ENCODE measurements at places on chromosomes 6 and 20.
A peak's percentile ranks its signal among the peaks of the same experiment; 100 is the strongest.

DNA sequence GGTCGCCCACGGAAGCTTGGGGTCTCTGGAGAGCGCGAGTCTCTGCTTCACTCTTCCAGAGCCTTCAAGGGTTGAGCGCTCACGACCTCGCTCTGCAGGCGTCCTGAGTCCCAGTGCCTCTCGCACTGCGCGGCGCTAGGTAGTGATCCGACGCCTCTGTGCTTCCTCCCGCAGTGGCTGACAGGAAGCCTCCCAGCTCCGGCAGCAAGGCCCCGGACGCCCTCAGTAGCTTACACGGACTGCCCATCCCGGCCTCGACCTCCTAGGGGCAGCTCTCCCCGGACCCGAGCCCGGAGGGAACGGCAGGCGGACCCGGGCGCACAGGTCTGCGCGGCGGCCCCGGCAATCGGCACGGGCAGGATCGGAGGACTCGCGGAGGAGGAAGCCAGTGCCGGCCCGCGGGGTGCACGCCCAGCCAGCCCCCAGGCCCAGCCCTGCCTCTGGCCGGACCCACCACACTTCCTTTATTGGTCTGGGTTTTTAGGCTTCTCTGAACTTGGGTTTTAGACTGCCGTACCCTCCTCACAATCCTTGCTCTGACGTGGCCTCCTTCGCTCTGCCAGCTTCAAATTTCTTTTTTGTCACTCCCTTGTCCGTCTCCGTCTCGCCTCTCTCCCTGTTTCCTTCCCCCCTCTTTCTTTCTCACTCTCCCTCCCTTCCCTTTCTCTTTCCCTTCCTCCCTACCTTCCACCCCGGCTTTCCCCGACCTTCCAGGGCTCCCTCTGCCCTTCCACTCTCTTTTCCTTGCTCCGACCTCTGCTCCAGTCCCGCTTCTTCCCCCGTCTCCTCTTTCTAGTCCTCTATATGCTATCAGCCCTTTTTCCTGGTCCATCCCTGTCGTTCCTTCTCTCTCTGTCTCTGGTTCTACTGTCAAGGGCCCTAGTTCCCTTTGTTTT is 9.1 kb downstream of the PAX1 start:
- no peak for DNase-seq

GRCh38 chr20:5065879-5066383 is 53.8 kb downstream of the PCNA start:
- DNase-seq = no peak

GRCh38 chr6:35487658-35488516 is 9.0 kb downstream of the TEAD3 start:
- no peak for DNase-seq

DNA sequence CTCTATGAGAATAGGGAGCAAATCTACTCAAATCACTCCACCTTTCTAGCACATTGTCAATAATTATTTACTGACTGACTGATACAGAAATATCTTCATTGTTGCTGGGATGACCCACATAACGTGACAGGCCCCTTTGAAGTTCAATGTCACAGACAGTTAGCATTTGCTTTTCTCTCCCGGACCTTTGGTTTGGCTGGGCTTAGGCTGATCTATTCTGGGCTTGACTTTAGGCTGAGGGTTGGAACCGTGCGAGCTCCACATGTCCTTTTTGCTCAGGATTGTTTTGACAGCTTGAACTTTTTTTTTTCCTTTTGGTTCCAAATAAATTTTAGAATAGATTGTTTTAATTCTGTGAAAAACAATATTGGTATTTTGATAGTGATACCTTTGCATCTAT is 12.0 kb downstream of the ULBP3 start:
- no peak for DNase-seq

DNA sequence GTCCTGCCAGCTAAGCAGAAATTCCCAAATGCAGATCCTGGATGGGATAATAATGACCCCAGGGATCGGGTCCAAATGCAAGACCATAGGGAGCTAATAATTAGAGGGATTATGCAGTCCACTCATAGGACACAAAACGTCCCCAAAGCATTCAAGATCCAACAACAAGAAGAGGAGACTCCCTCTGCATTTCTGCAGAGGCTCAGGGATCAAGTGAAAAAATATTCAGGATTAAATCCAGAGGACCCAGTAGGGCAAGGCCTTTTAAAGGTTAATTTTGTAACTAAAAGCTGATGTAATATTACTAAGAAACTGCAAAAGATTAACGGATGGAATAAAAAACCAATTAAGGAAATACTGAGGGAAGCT is 22.2 kb downstream of the HLA-A start:
- DNase-seq = no peak

- no peak for DNase-seq
Observed at GRCh38 chr20:51021067-51022025, 1.6 kb downstream of the KCNG1 start.

DNA sequence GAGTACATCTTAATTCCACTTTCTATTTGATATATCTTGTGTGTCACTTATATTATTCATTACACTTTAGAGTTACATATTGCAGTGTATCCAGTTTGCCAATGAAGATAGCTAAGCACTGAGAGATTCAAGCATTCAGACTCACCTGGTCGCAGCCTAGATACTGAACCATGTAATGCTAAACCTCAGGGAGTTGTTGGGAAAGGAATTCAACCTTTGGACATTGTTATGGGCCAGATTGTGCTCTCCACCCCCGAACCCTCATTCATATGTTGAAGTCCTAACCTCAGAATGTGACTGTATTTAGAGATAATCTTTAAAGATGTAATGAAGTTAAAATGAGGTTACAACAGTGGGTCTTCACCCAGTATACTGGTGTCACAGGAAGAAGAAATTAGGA is 13.8 kb upstream of the KIF16B start:
- no peak for DNase-seq

GRCh38 chr20:10263385-10264165 is 44.9 kb downstream of the SNAP25 start:
- no peak for DNase-seq

DNA sequence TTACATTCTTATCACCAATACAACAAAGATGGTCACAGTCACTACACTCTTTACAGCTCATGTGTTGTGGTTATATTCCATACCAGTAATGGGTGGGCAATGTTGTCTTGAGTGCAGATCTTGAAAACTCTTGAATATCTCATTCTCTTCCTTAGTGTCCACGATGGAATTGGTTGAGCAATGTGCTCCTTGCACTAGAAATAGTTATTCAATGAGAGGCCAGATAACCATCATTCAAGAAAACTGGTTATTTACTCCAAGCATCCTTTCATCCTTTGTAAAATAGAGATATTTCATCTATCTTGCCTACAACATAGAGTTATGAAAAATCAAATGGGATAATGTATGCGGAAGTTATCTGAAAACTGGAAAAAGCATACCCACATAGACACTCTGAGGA is 215.9 kb downstream of the ARHGAP18 start:
- no peak for DNase-seq

DNA sequence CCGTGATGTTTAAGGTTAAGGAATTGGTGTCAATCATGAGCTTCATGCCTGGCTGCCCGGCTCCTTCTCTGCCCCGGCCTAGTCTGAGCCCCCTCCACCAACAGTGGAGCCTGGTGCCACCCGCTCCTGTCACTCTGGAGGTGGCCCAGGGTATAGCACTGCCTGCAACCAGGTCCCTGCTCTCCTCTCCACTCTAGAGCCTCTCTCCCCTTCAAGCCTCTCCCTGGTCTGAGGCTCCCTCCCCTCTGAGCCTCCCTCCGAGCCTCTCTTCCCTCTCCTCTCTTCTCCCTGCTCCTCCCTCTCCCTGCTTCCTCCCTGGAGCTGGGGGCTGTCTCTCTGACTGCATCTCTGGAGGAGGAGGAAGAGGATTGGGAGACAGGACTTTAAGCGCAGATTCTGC is 31.3 kb upstream of the MRGBP start:
- DNase-seq = no peak

GRCh38 chr6:127103482-127103881 is 15.0 kb upstream of the RSPO3 start:
- no peak for DNase-seq

- no peak for DNase-seq
Observed at GRCh38 chr20:23234311-23235078, 116.1 kb upstream of the NXT1 start.

DNA sequence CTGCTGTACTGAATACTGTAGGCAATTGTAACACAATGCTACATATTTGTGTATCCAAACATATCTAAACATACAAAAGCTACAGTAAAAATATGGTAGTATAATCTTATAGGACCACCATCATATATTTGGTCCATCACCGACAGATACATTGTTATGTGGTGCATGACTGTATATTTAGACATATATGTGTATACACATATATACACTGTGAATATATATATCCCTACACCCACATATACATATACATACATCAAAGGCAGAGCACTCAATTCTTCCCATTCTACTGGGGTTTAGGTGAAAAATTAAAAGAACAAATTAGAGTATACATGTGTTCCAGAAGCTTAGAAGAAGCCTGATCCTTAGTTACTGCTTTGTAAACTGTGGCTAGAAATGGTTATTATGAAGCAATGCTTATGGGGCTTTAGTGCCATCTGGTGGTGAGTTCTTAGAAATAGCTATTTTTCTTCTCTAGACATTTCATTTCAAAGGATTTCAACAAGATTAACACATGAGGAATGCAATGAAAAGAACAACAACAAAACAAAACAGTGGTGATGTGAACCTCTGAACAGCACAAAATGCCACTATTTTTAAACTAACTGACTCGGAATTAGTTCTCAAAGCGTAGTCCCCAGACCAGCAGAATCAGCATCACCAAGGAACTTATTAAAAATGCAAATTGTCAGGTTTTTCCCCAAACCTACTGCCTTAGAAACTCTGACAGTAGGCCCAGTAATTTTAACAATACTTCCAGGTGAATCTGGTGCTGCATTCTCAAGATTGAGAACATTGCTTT is 38.0 kb downstream of the PKHD1 start:
- DNase-seq = no peak

DNA sequence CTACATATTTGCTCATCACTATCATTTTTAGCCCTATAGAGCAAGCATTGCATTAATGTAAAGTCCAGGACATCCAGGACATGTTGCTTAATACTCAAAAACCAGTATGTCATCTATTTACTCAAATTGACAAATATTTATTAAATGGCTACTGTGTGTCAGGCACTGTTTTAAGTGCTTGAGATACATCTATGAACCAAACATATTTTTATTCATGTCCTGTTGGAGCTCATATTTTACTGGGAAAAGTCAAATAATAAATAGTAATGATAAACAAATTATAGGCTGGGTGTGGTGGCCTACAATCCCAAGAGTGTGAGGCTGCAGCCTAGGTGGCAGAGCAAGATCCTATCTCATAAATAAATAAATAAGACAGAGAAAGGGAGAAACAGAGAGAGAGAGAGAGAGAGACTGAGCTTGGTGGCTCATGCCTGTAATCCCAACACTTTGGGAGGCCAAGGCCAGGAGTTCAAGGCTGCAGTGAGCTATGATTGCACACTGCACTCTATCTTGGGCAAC is 227.9 kb downstream of the GJA1 start:
- DNase-seq = no peak

DNA sequence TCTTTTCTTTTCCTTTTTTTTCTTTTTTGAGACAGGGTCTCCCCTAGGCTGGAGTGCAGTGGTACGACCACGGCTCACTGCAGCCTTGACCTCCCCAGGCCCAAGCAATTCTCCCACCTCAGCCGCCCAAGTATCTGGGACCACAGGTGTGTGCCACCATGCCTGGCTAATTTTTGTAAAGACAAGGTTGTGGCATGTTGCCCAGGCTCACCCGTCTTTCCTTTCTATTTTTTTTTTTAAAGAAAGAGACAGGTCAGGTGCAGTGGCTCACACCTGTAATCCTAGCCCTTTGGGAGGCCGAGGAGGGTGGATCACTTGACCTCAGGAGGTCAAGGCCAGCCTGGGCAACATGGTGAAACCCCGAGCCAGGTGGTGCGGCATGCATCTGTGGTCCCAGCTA is 16.6 kb downstream of the BANF2 start:
- no peak for DNase-seq

- DNase-seq = peak; percentile 65
Observed at GRCh38 chr6:31568537-31568961, 3.5 kb upstream of the LTA start.

DNA sequence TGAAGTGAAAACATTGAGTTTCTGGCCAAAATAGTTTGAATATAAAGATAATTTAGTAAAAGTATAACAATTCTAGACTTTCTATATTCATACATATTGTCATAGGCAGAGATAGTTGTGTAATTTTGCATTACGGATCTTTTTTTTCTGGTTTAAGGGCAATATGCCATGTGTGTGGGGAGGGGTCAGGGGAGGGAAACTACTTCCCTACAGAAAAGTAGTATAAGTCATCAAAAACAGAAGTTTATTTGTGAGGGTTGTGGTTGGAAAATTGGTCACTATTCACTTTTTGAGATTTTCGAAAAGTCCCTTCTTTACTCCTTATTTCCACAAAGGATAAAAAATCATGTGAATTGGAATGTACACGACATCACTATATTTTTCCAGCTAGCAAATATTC is 288.2 kb upstream of the PREP start:
- no peak for DNase-seq

GRCh38 chr20:13419477-13419876 is 198.4 kb downstream of the ISM1 start:
- no peak for DNase-seq

DNA sequence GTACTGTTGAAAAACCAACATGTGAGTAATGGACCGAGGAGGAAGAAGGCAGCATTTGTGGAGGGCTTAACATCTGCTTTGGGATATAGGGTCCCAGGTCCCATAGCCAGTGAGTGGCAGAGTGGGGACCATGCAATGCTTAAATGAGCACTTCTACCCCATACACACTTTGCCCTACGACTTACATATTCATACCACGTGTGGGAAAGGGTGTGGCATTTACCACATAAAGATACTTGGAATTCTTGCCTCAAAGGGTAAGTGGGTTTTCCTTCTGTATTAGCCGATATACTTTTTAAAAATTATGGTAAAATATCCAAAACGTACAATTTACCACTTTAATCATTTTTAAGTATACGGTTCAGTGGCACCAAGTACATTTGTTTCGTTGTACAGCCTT is 199.3 kb downstream of the BACH2 start:
- no peak for DNase-seq

DNA sequence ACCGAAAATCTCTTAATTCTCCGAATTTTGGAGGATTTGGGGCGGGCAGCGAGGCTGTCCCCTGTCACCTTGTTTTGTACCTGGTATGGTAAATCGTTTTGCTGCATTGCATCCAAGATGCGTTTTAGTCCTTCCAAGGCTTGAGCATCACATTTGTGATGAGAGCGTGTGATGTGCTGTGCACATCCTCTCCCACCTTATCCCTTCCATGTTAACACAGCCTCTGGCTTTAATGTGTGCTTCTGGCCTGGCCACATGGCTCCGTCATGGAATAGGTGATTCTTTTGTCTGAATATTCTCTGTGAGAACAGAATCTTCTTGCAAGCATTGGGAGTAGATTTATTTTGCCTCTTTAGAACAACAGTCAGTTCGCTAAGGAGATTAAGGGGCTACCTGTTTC is 763 bp downstream of the TMEM14A start:
- no peak for DNase-seq

- peak; percentile 76 for DNase-seq
Observed at GRCh38 chr6:31769684-31770371, 7.3 kb downstream of the VWA7 start.

DNA sequence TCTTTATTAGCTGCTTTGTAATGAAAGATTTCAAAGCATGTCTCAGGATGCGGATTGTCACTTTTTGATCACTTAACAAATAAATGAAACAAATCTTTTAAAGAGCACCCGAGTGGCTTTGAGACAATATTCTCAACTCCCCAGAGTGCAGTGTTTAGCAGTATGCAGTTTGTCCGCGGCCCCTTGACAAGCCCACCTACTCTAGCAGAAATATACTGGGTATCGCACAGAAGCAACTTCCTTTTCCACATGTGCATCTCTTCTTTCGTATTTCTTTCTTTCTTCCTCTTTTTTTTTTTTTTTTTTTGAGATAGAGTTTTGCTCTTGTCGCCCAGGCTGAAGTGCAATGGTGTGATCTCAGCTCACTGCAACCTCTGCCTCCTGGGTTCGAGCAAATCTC is 84.5 kb upstream of the FAM184A start:
- DNase-seq = no peak
